ENCODE measurements at places on chromosomes 2 and 18.

DNA sequence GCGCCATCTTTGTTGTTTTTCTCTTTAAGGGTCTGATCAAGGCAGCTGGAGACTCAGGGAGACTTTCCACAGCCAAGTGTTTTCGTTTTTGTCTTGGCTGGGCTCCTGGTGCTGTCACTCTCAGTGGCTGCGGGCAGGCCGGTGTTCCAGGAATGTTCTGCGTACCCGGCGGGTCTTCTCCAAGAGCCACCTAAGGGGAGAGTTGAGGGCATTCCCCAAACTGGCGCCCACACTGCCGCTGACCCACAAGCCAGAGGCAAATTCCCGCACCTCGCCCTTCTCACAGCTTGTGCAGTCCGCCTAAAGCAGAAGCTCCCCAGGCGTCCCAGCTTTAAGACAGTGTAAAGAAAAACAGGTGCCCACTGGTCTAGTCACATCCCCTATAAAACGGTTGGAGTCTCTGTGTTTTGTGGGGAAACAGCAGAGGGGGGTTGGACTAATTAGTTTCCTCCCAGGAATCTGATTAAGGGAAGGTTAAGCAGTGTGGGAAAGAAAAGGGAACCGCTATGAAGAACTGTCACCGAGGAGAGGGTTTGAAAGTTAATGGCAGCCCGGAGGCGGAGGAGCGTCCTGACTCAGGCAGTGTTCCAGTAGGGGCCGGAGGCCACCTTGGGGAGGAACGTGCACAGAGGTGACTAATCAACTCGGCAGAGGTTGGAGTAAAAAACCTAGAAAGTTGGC lies 224.5 kb downstream of the SLC4A3 start:
- no peak for DNase-seq

- no peak for DNase-seq
Observed at GRCh38 chr2:11346023-11346482, 1.6 kb upstream of the ROCK2 start.

GRCh38 chr2:138893746-138894145 lies 113.6 kb upstream of the NXPH2 start:
- DNase-seq: no peak

- no peak for DNase-seq
Observed at GRCh38 chr18:8177330-8178016, 431.8 kb upstream of the RAB12 start.

- DNase-seq: no peak
Observed at GRCh38 chr18:10937743-10938640, 211.4 kb downstream of the PIEZO2 start.

DNA sequence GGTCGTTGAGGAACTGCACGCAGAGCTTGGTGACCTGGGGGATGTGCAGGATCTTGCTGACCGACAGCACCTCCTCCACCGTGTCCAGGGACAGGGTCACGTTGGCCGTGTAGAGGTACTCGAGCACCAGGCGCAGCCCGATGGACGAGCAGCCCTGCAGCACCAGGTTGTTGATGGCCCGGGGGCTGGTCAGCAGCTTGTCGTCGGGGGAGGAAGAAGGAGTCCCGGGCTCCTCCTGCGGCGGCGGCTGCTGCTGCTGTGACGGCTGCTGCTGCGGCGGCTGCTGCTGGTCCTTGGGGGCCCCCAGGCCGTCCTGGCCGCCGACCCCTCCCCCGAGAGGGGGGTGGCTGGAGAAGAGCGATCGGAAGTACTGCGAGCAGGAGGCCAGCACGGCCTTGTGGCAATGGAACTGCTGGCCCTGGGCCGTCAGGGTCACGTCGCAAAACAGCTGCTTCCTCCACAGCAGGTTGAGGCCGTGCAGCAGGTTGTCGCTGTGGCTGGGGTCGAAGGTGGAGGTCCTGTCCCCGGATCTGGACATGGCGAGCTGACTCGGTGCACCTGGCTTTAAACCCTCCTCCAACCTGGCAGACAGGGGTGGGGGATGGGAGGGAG lies 2.7 kb downstream of the KLHL14 start:
- DNase-seq: no peak

DNA sequence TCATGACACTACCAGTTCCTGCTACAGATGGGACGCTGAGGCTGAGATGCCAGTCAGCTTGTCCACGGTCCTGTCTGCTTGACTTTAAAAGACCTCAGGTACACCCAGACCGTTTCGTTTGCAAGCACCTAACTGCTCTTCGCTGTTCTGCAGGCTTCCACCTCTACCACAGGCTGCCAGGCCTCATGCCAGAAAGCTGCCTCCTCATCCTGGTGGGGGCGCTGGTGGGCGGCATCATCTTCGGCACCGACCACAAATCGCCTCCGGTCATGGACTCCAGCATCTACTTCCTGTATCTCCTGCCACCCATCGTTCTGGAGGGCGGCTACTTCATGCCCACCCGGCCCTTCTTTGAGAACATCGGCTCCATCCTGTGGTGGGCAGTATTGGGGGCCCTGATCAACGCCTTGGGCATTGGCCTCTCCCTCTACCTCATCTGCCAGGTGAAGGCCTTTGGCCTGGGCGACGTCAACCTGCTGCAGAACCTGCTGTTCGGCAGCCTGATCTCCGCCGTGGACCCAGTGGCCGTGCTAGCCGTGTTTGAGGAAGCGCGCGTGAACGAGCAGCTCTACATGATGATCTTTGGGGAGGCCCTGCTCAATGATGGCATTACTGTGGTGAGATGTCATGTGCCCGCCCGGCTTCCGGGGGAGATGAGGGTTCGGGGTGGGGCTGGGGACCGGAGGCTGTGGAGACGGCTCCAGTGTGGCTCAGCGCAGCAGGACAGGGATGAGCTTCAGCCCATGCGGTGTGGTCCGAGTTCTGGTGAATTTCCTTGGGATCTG lies 5.9 kb downstream of the SLC9A4 start:
- no peak for DNase-seq

- no peak for DNase-seq
Observed at GRCh38 chr2:173001664-173002604, 73.7 kb upstream of the MAP3K20 start.

GRCh38 chr18:27967913-27968824 lies 208.8 kb downstream of the CDH2 start:
- no peak for DNase-seq

DNA sequence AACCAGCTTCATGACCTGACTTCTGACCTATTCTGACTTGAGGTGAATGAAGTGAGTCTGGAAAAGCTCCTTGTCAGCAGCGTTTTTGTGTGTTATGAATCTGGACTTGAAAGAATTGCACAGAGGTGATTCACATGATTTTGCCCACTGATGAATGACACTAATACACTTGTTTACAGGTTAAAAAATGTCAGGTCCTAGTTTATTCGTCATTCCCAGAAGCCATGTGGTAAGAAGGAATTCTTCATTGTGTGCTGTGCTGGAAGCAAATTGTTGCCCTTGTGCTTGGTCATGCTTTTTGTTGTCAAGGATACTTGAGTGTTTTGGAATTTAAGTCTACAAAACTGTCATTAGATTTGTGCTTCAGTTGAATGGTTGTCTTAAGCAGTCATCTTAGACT lies 15.5 kb downstream of the SEC11C start:
- no peak for DNase-seq

GRCh38 chr2:65018141-65018582 lies 29.0 kb downstream of the SLC1A4 start:
- no peak for DNase-seq

- DNase-seq: no peak
Observed at GRCh38 chr2:20080839-20081415, 29.5 kb upstream of the LAPTM4A start.

- DNase-seq: peak; percentile 80
Observed at GRCh38 chr2:240374085-240374907, 61.2 kb upstream of the GPC1 start.

- DNase-seq: peak; percentile 87
Observed at GRCh38 chr18:26547646-26548414, 523 bp downstream of the KCTD1 start.

- DNase-seq: no peak
Observed at GRCh38 chr2:53036196-53036595, 731.4 kb upstream of the CHAC2 start.

DNA sequence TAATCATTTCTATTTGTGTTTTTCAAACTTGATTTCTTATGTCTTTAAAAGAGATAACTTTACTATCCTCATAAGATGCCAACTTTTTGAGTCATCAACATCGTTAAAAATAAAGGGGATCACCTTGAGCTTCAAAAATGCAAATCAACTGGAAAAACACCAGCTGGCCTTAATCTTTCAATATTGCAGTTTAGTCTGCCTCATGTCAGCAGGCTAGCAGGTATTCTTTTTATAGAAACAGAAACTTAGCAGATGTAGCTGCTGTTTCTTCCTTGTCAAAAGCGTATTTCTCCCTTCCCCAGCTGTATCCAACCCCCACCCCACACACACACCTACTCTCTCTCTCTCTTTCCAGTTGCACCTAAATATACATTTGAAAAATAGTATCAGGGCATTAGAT lies 154.1 kb upstream of the ZNF804A start:
- DNase-seq: no peak

DNA sequence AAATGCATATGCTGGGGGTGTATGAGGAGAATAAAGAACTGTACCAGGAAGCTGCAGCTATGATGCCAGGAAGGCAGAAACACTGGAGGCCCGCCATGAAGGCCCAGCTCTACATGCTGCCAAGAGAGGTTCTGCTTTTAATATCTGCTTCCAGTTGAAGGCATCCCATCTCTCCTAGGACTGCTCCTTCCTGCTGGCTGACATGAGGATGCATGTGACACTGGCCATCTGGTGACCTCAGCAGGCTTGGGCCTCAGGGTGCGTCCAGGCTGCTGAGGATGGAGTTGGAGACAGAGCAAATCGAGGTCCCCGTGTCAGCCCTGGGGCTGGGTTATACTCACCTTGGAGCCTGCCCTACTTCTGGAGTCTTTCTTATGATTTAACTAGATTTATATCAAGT lies 49.0 kb downstream of the PSMG2 start:
- DNase-seq: no peak

DNA sequence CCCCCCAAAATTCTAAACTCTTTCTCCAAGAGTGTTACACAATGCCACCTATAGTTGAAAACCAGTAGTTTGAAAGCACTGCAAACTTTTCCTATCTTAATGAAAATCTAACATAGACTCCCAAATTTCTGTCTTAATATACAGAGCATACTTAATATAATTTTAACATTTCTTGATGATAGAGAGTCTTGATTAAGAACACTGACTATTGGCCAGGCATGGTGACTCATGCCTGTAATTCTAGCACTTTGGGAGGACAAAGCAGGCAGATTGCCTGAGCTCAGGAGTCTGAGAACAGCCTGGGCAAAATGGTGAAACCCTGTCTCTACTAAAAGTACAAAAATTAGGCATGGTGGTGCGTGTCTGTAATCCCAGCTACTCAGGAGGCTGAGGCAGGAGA lies 34.2 kb downstream of the ASXL2 start:
- DNase-seq: no peak

DNA sequence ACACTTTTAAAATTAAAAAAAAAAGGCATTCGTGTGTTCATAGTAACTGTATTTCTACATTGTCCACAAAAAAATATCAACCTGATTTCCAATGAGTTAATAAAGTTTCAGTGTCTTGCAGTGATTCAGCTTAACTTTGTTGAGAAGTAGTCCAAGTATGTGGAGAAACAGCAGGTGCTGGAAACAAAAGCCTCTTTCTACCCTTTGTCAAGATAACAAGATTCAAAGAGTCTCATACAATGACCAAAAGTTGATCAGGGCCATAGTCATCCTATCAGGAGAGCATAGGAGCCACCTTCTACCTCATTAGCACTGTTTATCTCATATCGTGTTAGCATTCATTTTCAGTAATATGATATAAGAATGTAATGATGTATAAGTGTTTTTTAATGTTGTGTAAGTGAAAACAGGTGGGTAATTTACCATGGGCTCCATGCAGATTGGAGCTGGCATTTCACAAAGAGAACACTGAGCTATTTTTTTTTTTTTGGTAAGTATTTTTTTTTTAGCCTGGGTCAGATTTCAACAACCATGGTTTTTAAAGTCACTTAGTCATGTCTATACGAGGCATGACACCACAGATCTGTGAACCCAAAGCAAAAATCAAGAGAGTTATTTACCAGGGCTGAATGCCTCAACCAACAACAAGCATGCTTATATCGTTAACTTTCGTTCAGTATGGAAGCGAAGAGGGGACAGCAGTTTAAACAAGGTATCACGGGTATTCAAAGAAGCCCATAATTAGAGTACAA lies 165.0 kb upstream of the ZNF521 start:
- no peak for DNase-seq

- no peak for DNase-seq
Observed at GRCh38 chr18:79853993-79854364, 56.2 kb downstream of the KCNG2 start.

- DNase-seq: no peak
Observed at GRCh38 chr2:189163889-189164288, 15.7 kb downstream of the COL5A2 start.

- DNase-seq: no peak
Observed at GRCh38 chr2:19038071-19039015, 320.1 kb downstream of the OSR1 start.

DNA sequence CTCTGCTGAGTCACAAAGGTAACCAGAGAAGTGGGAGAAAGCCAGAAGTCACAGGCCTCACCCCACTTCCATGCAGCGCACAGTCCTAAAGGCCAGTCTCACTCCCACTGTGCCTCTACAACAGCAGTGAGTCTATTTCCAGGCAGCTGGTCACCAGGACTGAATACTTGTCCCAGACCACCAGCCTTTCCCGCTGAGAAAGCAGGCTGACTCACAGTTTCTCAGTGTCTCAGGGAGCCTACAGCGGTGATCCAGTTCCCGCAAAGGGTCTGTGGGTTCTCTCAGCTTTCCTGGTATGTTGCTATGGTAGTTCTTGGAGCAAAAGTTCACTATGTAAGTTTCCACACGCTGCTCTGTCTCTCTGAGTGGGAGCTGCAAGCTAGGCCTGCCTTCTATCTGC lies 622.5 kb downstream of the RNF144A start:
- peak; percentile 29 for DNase-seq

- no peak for DNase-seq
Observed at GRCh38 chr2:71243634-71244301, 16.9 kb upstream of the PAIP2B start.

- no peak for DNase-seq
Observed at GRCh38 chr2:46010925-46011490, 286.2 kb upstream of the EPAS1 start.
